SW480 (cell line): ENCODE measurements at places on chromosomes 2 and 18.

DNA sequence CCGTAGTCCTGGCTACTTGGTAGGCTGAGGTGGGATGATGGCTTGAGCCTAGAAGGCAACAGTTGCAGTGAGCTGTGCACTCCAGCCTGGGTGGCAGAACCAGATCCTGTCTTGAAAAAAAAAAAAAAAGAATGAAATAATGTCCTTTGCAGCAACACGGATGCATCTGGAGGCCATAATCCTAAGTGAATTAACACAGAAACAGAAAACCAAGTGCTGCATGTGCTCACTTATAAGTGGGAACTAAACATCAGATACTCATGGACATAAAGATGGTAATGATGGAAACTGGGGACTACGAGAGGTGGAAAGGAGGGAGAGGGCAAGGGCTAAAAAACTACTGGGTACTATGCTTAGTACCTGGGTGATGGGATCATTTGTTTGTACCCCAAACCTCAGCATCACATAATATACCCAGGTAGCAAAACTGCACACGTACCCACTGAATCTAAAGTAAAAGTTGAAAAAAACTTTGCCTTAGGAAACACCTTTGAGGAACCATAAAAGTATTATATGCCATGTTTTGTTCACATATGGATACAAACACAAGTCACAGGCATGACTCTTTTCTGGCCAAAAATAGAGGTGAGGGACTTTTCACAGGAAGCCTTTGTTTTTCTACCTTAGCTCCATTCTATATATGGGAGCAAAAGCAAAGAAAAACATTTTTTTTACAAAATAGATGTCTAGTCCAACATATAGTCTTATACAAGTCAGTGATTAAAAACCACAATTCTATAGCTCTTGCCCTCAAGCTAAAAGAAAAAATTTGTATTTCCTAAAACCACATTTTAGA, 36.6 kb downstream of the GPR155 start:
- no peak for DNase-seq

DNA sequence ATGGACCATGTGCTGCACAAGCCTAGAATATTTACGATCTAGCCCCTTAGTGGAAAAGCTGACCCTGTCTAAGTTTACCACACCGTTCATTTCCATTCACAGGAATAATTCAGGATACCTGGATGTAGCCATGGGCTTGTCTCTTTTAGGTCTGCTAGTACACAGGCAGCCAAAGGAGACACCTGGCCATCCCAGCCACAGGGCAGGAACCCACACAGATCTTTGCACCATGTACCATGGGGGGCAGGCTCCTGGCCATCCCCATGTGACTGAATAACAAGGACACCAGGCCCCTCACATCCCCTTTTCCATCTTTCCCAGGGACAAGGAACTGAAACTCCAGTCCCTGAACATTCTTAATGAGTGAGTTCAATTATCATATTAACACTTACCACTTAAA, 467.3 kb upstream of the MYT1L start:
- DNase-seq = no peak

DNA sequence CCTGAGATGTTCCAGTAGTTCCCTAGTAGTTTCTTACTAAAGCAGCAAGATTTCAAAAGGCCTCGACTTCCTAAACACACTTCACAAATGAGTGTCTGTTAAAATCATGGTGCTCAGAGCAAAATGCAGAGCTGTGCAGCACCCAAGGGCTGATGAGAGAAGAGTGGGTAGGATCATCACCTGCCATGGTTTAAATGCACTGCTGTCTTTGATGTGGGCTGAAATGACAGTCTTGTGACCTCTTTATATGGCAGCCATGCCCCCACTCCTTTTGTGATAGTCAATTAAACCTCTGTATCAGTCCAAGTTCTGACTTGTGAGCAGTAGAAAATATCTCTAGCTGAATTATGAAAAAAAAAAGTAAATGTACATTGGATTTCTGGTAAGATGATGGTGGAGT, 107.1 kb downstream of the TFCP2L1 start:
- peak; percentile 79 for DNase-seq

DNA sequence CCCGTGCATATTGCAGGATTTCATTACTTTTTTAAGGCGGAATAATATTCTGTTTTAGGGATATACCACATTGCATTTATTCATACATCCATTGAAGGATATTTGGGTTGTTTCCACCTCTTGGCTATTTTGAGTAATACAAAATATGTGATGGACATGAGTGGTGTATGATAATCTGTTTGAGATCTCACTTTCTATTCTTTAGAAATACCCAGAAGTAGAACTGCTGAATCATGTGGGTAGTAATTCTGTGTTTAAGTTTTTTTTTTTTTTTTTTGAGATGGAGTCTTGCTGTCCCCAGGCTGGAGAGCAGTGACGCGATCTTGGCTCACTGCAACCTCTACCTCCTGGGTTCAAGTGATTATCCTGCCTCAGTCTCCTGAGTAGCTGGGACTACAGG, 201.4 kb downstream of the NYAP2 start:
- DNase-seq = no peak

GRCh38 chr2:215189393-215189792, 51.0 kb upstream of the ABCA12 start:
- DNase-seq = no peak

DNA sequence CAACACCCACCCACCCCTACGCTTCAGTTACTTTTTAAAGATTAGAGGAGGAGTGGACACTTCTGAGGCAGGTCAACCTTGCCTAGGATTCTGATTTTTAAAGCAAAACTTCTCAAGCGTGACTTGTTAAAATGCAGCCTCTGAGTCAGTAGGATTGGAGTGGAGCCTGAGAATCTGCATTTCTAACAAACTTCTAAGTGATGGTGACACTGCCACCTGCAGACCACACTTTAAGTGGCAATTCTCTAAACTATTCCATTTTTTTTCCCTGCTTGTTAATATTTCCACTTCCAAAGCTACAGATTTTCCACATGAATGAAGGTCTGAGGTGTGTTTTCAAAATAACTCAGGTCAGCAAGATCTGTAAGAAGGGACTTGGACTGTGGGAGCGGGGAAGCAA, 171.1 kb upstream of the CCDC150 start:
- DNase-seq = no peak
